ENCODE measurements at places on chromosomes 12 and 14. TPM values are rescaled to one million over a fixed set of nuclear protein-coding genes. Genes with fewer than 3 reads are reported as not detected.

Gene MYO1H
- total RNA-seq = not detected

Gene KLHL33
- total RNA-seq = 0.57 TPM

Gene SERPINA12
- total RNA-seq = not detected

Gene HRK
- total RNA-seq = 6.6 TPM

Gene JPH4
- total RNA-seq = 250 TPM

Gene SPIC
- total RNA-seq = not detected

Gene ST8SIA1
- total RNA-seq = 40.7 TPM

Gene ANKRD33
- 0.17 TPM for total RNA-seq

Gene CFAP54
- total RNA-seq = 6.6 TPM

Gene CAPZA3
- not detected for total RNA-seq

Gene SYNDIG1L
- total RNA-seq = 2.0 TPM

Gene CLEC4A
- 1.6 TPM for total RNA-seq

Gene MYF5
- total RNA-seq = not detected

Gene AKAP3
- total RNA-seq = 8.3 TPM

Gene NAA25
- 47.0 TPM for total RNA-seq

Gene BICDL1
- 26.9 TPM for total RNA-seq

Gene SDSL
- 5.0 TPM for total RNA-seq

Gene DPF3
- total RNA-seq = 22.8 TPM

Gene LRP1-AS
- total RNA-seq = not detected

Gene BCL11B
- total RNA-seq = 9.9 TPM

Gene AVPR1A
- total RNA-seq = 0.11 TPM

Gene CEP170B
- total RNA-seq = 107 TPM

Gene NPFF
- total RNA-seq = not detected

Gene ARHGEF40
- 28.1 TPM for total RNA-seq

Gene MYF6
- total RNA-seq = 0.41 TPM

Gene GPR68
- 3.6 TPM for total RNA-seq

Gene LALBA
- not detected for total RNA-seq

Gene RERG
- total RNA-seq = 16.2 TPM

Gene TDG
- total RNA-seq = 14.4 TPM

Gene ACSM4
- total RNA-seq = not detected

Gene ULK1
- 94.1 TPM for total RNA-seq

Gene RNASE4
- total RNA-seq = 8.6 TPM

Gene TEX52
- total RNA-seq = not detected

Gene SIRT4
- total RNA-seq = 5.9 TPM

Measured in dorsolateral prefrontal cortex (tissue), 122 donors.